ENCODE measurements at places on chromosomes 5 and 9. TPM values are rescaled to one million over a fixed set of nuclear protein-coding genes. Genes with fewer than 3 reads are reported as not detected.

- H3K27ac ChIP-seq, result no peak overlapping the region
- H3K27me3 ChIP-seq, result no peaks in the 10 kb centered on the region
- H3K4me3 ChIP-seq, result no peak overlapping the region
- H3K4me1 ChIP-seq, result no peaks in the 10 kb centered on the region
- H3K36me3 ChIP-seq, result no peaks in the 10 kb centered on the region
Observed at GRCh38 chr5:125868036-125868435, 555.2 kb upstream of the GRAMD2B start.

- H3K4me1 ChIP-seq, result no peaks in the 10 kb centered on the region
- no peak for DNase-seq
- H3K27ac ChIP-seq, result no peak overlapping the region
- no peaks in the 10 kb centered on the region for H3K27me3 ChIP-seq
Observed at GRCh38 chr5:128763321-128763720, 202.0 kb upstream of the SLC27A6 start.

DNA sequence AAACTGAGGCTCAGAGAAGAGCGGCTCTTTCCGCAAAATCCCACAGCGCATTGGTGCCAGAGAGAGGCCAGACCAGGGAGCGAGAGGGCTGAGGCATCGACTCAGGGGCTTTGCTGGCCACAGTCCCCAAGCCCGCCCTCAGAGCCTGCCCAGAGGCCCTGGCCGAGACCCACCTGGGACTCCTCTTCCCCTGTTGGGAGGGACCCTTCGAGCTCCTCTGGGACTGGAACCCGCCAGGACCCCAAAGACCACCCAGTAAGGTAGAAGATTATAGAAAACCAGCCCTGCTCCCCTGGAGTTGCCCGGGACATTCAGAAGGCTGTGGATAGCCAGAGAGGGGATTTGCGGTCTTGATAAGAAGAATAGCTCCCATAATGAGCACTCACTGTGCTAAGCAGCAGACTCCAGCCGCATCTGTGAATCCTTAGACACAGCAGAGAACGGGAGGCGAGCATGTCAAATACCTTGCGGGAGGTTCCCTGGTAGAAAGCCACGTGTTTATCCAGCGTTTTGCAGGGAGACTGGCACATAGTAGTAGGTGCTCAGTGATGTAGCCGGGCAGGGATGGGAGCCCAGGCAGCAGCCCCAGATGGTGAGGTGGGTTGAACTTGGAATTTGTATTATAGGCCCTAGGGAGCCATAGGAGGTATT, 651 bp upstream of the AK1 start:
- no peak overlapping the region for H3K27ac ChIP-seq
- H3K27me3 ChIP-seq, result peaks cover 25% of the 10 kb centered on the region
- H3K4me3 ChIP-seq, result no peak overlapping the region
- peaks cover 11% of the 10 kb centered on the region for H3K4me1 ChIP-seq
- no peak for DNase-seq

Gene RNF180
- not detected for total RNA-seq

- H3K4me3 ChIP-seq, result peak overlapping the region; percentile 85
- H3K27ac ChIP-seq, result peak overlapping the region; percentile 64
- H3K27me3 ChIP-seq, result no peaks in the 10 kb centered on the region
Observed at GRCh38 chr9:98057138-98057799, 737 bp downstream of the NANS start.

DNA sequence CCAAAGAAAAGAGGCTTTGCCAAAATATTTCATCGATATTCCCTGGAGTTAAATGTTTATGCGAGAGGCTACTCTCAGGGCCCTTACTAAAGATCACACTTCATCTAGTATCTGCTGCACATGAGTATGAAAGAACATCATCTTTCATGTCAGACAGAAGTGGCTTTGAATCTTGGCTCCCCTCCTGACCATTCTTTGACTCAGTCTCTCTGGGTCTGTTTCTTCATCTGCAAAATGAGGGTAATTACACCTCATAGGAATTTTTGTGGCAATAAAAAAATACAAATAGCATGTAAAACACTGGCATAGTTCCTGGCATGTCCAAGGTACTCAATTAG, 58.1 kb downstream of the SLIT3 start:
- no peaks in the 10 kb centered on the region for H3K36me3 ChIP-seq
- no peaks in the 10 kb centered on the region for H3K27me3 ChIP-seq

Gene LHX6
- total RNA-seq, result not detected

DNA sequence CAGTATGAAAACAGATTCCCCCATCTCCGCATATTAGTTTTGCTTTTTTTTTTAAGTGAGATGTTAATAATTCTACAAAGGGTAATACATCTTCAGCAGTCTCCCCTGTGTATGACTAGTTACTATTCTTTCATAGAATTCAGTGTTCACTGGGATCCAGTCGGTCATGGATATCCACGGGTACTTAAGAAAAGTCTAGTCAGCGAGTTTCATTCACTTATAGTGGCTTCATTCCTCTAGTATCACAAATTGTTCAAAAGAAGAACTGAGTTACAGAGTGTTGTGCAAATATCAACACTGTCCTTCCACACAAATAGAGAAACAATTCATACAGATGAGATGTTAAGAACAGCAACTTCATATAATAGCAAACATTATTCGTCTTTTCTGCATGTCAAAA, 35.7 kb downstream of the BNC2 start:
- H3K27ac ChIP-seq, result no peak overlapping the region
- H3K36me3 ChIP-seq, result no peaks in the 10 kb centered on the region
- H3K27me3 ChIP-seq, result no peaks in the 10 kb centered on the region
- DNase-seq, result no peak
- H3K4me1 ChIP-seq, result no peaks in the 10 kb centered on the region

GRCh38 chr5:131511934-131512333, 123.1 kb downstream of the RAPGEF6 start:
- peaks cover 5% of the 10 kb centered on the region for H3K36me3 ChIP-seq
- no peak for DNase-seq
- H3K4me3 ChIP-seq, result no peak overlapping the region
- H3K27ac ChIP-seq, result no peak overlapping the region
- peaks cover 28% of the 10 kb centered on the region for H3K4me1 ChIP-seq
- H3K27me3 ChIP-seq, result no peaks in the 10 kb centered on the region

GRCh38 chr5:95859661-95860060, 37.1 kb upstream of the GLRX start:
- no peak overlapping the region for H3K4me3 ChIP-seq
- no peaks in the 10 kb centered on the region for H3K36me3 ChIP-seq
- peaks cover 6% of the 10 kb centered on the region for H3K4me1 ChIP-seq

Gene SPINK13
- not detected for total RNA-seq

Gene ENTPD2
- total RNA-seq, result 0.32 TPM

- no peaks in the 10 kb centered on the region for H3K4me1 ChIP-seq
- H3K27me3 ChIP-seq, result no peaks in the 10 kb centered on the region
- H3K4me3 ChIP-seq, result no peak overlapping the region
- DNase-seq, result no peak
Observed at GRCh38 chr5:121029536-121030245, 565.6 kb downstream of the PRR16 start.

Gene CCDC152
- total RNA-seq, result 6.5 TPM

DNA sequence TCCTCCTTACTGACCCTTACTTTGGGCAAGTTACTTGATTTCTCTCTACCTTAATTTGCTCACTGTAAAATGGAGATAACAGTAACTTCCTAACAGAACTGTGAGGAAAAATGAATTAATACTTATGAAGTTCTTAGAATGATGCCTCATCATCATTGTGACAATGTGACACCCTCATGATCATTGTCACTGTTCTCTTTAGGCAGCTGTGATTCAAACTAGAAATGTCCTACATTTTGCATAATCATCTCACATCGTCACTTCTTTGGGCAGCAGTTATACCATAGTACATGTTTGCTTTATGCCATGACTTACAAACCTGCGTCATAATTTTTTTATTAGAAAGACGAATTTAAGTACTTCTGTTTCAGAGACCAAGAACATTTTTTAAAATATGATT, 9.7 kb downstream of the SLC30A5 start:
- no peaks in the 10 kb centered on the region for H3K36me3 ChIP-seq

Gene PCDHB4
- total RNA-seq, result not detected

- DNase-seq, result no peak
- no peak overlapping the region for H3K4me3 ChIP-seq
- no peaks in the 10 kb centered on the region for H3K27me3 ChIP-seq
- peaks cover 10% of the 10 kb centered on the region for H3K4me1 ChIP-seq
- no peaks in the 10 kb centered on the region for H3K36me3 ChIP-seq
- H3K27ac ChIP-seq, result no peak overlapping the region
Observed at GRCh38 chr5:154236011-154236410, 45.5 kb downstream of the GALNT10 start.

GRCh38 chr9:131366761-131367401, 27.0 kb upstream of the PRRC2B start:
- H3K4me1 ChIP-seq, result peaks cover 8% of the 10 kb centered on the region
- no peak overlapping the region for H3K27ac ChIP-seq
- H3K4me3 ChIP-seq, result no peak overlapping the region
- no peak for DNase-seq
- H3K36me3 ChIP-seq, result no peaks in the 10 kb centered on the region
- H3K27me3 ChIP-seq, result no peaks in the 10 kb centered on the region

Gene TAF1L
- total RNA-seq, result not detected

Gene SDHA
- 138 TPM for total RNA-seq
